NCI-H1092 (cell line): ENCODE measurements at places on chromosomes 11 and 22.

DNA sequence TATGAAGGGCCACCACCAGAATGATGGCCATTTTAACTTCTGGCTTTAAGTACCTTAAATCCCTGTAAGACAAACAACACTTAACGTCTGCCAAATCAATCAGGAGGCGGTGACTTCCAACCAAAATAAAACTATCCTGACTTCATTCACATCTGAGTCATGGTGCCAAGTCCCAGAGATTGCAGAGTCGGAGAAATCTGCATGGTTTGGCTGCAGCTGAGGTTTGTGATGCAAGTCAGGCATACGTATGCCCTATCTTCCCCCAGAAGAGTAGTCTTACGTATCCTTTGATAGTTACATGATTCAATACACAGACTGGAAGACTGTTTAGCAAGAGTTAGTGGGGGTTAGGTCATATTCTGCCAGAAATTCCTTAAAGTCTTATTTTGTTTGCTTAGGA, 1.7 kb upstream of the GAB2 start:
- DNase-seq, result no peak

GRCh38 chr11:28833670-28834069, 725.5 kb downstream of the METTL15 start:
- DNase-seq, result no peak

DNA sequence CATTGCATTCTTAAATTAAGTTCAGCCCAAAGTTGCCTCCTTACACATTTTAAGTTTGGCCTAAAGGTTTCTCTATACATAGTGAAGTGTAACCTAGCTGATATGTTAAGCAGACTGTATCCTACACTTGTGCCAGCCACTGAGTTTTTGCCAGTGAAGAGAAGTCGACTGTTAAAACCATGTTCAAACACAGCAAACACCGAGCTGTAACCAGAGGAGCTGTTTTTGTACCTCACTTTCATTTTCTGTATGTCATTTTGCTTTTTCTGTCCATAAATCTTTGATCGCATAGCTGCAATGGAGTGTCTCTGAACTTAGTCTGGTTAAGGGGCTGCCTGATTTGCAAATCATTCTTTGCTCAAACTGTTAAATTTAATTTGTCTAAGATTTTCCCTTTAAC, 403.7 kb downstream of the LUZP2 start:
- no peak for DNase-seq

DNA sequence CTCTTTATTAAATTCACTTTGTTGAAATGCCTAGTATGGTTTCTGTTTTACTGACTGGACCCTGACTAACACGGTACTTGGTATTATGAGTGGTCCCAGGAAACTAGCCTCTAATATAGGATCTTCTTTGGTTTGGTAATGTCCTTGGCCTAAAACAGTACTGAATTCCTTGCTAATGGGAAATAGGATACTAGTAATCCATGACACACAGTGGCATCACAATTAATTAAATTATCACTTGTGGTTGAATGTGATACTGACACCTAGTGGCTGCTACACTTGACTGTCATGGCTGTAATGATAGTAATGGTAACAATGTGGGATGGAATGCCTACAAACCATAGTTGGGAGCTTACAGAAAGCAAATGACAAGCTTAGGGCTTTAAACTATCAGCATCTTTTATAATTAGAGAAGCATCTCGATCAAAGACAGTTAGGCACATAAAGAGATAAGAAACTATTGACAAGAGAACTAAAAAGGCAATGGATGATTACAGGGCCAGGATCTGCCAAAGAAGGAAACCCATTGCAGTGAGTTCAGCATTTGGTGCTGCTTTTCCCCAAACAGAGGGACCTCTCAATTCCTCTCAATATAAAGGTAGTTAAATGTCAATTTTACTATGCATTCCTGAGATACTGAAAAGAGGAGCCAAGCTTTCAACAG, 8.6 kb downstream of the DNHD1 start:
- no peak for DNase-seq

GRCh38 chr11:4699697-4700435, 2.2 kb upstream of the OR51E2 start:
- DNase-seq, result no peak

- DNase-seq, result no peak
Measured at GRCh38 chr11:129348813-129349212, 26.8 kb upstream of the BARX2 start.

- DNase-seq, result no peak
Measured at GRCh38 chr22:18060646-18061620, 16.9 kb upstream of the PEX26 start.

DNA sequence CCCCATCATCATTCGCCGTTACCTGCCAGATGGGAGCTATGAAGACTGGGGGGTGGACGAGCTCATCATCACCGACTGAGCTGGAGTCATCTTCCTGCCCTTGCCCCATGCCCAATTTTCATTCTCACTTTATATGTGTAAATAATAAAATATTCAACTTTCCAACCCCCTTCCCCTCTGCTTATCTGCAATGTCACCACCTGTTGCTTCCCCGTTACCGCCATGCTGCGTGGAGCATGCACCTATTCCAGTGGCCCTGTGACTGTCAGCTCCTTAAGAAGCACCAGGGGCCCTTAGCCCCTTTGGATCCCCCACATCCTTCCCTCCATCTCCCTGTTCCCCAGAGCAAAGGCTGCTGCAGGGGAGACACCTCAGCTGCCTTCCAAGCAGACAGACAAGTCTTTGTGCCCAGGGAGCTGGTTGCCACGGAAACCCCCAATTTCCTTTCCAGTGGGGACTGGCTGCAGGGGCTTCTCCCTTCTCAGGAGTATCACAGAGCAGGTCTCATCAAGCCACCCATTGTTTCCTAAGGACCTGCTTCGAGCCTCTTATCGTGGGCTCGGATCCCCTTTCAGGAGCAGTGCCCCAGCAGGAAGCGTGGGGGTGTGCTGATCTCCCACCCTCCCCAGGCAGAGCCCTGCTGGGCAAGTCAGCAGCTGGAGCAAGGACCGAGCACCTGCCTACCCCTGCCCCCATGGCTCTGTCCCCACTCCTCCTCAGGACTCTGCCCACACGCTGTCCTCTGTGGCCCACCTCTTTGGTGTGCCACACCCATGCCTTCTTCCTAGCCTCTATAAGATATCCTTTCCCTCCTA, 14.3 kb downstream of the POLR2F start:
- no peak for DNase-seq

- DNase-seq, result no peak
Measured at GRCh38 chr11:131668500-131669400, 298.3 kb downstream of the NTM start.

DNA sequence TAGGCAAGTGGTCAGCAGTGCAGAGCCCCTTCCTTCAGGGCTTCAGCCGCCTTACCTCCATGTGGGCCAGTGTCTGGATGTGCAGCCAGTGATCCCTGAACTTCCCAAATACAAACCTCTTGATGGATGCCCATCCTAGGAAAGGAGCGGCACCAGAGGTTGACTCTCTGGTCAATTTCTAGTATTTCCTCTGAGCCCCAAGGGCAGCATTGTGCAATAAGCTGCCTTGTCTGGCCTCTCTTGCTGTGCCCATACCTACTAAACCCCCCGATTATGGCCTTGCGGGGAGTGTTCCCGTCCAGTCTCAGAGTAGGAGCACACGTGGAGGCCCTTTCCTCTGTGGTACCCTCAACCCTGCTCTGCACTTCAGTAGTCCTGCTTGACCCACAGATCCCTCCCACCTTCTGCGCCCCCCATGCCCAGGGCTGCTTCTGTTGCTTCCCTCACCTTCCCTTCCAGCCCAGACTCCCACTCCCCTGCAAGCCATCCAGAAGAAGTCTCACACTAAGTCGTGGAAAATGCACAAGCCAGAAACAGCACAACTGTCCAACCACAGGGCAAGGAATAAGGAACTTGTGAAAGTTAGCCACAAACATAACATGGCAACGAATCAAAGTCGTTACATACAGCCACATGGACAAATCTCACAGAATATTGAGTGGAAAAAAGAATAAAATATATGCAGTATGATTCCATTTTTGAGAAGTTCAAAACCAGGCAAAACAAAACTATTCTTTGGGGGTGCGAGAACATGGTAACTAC, 39.6 kb upstream of the HORMAD2 start:
- no peak for DNase-seq
